Daoy (cell line): ENCODE measurements at places on chromosomes 16 and 17.

DNA sequence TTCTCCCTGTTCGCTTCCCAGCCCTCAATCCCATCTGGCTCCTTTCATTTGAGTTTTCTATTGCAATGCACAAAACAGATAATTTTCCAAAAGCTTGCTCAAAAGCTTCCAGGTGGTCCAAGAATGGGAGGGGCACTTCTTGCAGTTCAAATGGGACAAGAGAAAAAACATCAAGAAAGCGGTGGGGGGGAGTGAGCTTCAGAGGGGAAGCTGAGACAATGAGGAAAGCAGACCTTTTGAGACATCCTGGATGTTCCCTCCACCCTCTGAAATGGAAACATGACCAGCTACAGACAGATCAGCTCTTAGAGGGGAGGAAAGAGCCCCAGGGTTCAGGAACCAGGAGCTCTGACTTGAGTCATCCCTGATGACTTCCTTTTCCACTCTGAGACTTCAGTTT, 368.2 kb downstream of the SLC39A11 start:
- peak; percentile 54 for DNase-seq

- DNase-seq = no peak
These were observed 58.4 kb downstream of the TMEM100 start for GRCh38 chr17:55664287-55664686.

DNA sequence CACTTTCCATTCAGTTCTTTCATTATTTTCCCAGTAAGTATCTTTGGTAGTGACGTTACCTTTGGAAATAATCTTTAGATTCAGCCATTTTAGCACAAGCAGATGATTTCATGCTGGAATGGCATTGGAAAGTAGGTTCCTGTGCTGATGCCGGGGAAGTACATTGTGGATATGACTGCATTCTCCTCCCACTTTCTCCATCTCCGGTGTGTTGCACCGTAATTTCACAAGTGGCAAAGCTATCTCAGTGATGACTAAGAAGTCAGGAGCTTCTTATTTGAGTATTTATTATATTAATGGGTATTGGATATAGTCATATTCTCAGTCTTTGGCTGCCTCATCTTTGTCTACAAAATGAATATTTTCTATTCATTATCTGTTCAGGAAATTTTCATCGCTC, 69.8 kb downstream of the MRTFB start:
- no peak for DNase-seq

DNA sequence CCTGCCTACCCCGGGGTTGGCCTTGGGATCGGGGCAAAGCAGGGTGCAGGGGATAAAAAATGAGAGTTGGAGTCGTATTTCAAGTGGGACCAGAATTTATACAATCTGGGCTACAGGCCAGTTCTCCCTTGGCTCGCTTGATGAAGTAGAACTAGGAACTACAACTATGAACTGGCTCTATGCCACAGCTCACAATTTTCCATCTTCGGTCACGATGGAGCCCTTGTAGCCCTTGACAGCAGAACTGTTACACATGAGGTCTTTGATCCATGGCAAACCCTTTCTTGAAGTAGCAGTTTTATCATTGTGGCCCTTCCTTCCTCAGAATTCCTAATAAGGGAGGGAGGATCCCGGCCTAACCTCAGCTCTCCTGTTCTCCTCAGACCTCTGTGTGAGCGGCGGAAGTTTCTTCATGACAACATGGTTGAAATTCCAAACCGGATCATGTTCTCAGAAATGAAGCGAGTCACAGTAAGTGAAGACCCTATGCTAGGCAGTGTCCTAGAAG, 17.1 kb downstream of the LIG3 start:
- no peak for DNase-seq

- no peak for DNase-seq
These were observed 13.3 kb upstream of the SPOP start for GRCh38 chr17:49691086-49691676.

DNA sequence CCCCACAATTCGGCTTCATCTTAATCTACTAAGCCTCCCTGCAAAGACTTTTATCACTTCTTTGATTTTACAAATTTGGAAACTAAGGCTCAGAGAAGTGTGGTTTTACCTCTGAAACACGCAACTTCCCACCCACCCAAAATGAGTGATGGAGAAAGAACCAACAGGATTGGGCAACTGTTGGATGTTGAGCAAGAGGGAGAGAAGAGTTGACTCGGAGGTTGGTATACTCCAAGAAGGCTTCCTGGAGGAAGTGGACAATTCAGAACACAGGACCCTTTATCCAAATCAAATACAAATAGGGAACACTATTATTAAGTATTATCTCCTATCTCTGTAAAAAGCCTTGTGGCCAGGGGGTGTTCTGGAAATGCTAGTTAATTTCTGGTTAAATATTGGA, 323.0 kb downstream of the C16orf95 start:
- no peak for DNase-seq

DNA sequence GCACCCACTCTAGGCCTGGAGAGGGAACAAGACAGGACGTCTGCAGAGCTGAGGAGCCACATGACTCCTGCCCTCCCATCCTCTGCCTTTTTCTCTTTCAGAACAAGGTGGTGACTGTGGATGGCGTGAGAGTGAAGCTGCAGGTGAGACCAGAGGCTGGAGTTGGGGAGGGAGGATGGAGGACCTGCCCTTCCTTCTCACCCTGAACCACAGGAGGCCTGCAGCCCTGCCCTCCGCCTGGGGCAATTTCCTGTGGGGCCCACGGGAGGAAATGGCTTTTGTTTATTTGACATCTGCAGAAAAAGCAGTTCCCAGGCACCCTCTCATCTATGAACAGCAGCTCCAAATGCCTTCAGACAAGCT, 5.1 kb downstream of the RAB37 start:
- peak; percentile 44 for DNase-seq

GRCh38 chr17:18353541-18353940, 9.8 kb downstream of the SHMT1 start:
- no peak for DNase-seq

GRCh38 chr16:51132490-51133115, 18.5 kb downstream of the SALL1 start:
- DNase-seq = no peak

- DNase-seq = no peak
These were observed 418.3 kb upstream of the SALL1 start for GRCh38 chr16:51569203-51569931.

DNA sequence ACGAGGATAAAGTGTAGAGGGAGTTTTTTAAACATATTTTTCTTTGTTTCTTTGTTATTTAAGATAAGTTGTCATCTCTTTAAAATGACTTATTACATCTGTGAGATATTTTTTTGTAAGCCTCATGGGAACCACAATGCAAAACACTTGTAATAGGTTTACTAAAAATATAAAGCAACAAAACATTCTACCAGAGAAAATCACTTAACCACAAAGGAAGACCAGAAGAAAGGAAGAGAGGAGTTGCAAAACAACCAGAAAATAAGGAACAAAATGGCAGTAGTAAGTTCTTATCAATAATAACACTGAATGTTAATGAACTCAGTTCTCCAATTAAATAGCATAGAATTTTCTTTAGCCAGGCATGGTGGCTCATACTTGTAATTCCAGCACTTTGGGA, 22.9 kb downstream of the DHRS7B start:
- no peak for DNase-seq

- no peak for DNase-seq
These were observed 52.5 kb upstream of the CACNG3 start for GRCh38 chr16:24203675-24204074.

DNA sequence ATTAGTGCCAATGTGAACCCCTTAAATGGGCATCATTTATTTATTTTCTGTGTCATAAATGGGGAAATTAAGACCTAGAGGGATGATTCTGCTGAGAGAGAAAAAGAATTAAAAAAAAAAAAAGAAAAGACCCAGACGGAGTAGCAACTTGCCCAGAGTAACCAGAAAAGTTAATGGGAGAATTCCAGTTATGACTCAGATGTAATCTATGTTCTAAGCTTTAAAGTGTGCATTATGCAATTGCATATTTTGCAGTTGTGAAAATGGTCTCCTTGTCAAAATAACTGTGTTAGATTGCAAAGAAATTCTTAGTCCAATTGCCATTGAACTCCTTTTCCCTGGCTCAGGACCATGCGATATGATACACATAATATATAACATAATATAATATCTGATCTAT, 38.6 kb upstream of the TBX2 start:
- DNase-seq = no peak

DNA sequence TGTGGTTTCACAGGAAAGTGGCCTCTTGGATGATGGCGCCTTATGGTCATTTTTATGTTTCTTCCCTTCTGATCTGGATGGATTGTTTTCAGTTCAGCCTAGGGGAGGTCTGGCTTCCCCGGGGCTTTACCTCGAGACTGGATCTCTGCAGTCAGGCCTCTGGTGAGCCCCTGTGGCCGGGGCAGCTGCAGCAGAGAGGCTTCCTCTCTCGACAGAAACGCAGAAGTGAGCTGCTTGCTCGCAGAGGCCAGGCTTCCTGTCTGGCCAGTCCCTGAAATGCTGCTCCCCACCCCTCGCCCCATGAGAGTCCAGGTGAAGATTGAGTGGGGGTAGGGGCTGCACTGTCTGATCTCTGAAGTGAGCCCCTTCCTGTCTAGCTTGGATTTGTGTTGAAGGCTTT, 44.0 kb downstream of the PLCG2 start:
- no peak for DNase-seq

GRCh38 chr16:51592535-51593300, 441.6 kb upstream of the SALL1 start:
- no peak for DNase-seq

DNA sequence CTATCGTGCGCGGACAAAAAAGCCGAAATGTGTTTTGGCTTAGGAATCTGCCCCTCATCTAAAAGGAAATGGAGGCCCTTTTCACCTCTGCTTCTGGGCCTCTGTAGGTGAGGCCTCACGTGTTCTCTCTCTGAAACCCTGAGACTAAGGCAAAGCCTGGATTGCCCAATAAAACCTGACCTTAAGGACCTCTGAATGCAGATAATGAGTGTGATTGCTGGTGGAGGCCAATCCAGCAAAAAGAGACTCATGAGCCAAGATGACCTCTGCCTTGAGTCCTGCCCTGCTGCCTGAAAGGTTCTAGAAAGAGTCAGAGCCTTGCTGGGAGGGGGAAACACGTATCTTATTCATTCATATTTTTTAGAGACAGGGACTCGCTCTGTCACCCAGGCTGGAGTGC, 44.5 kb upstream of the ABR start:
- DNase-seq = no peak

- no peak for DNase-seq
These were observed 3.6 kb upstream of the TBX2 start for GRCh38 chr17:61395983-61396585.

GRCh38 chr17:979212-979538, 401 bp downstream of the NXN start:
- DNase-seq = no peak

GRCh38 chr17:65402513-65403496, 158.6 kb downstream of the AXIN2 start:
- no peak for DNase-seq

DNA sequence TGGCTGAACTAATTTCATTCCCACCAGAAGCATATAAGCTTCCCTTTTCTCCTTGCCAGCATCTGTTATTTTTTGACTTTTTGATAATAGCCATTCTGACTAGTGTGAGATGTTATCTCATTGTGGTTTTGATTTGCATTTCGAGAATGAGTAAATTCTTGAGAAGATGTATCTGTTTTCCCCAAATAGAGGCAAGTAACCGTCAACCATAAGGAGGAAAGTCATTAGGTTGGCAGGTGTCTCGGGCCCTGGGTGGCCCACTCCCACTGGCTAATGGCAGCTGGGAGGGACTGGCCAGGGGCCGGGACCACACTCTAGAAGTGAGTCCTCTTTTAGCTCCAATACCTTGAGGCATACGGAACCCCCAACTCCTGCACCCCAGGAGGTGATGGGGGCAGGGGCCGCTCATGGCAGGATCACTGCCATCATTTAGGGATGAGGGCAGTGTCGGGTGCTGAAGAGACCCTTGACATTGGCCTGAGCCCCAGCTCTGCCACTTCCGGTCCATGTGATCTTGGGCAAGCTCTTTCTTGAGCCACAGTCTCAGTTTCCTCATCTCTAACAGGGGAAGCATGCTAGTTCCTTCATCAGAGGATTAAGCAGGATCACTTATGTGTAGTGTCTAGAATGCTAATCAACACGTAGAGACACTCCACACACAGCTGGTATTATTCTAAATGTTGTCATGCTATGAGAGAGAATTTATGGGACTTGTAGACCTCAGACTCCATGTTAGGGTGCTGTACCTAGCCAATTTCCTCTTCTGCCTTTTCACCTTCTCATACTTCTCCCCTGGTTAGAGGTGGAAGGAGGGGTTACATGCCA, 44.3 kb downstream of the RGS9 start:
- DNase-seq = no peak

- DNase-seq = no peak
These were observed 3.8 kb downstream of the SLX4 start for GRCh38 chr16:3607634-3608033.

GRCh38 chr16:31528523-31529107, 915 bp downstream of the AHSP start:
- DNase-seq = no peak

- DNase-seq = peak; percentile 56
These were observed 2.7 kb upstream of the TRAF7 start for GRCh38 chr16:2152695-2153506.

- no peak for DNase-seq
These were observed 19.6 kb downstream of the KIAA0513 start for GRCh38 chr16:85046931-85047866.

- DNase-seq = no peak
These were observed 39.3 kb downstream of the SALL1 start for GRCh38 chr16:51111759-51112158.

GRCh38 chr17:80588702-80589383, 44.2 kb downstream of the RPTOR start:
- no peak for DNase-seq

GRCh38 chr16:67256701-67257230, 8.0 kb downstream of the SLC9A5 start:
- no peak for DNase-seq
